Urothelium cell line (cell line): ENCODE measurements at places on chromosomes 2 and 18.
A peak's percentile ranks its signal among the peaks of the same experiment; 100 is the strongest.

GRCh38 chr2:185643434-185643833 is 95.2 kb upstream of the FSIP2 start:
- DNase-seq: no peak

- peak; percentile 4 for DNase-seq
Measured at GRCh38 chr18:70499218-70499691, 210.4 kb downstream of the SOCS6 start.

- no peak for DNase-seq
Measured at GRCh38 chr2:205932861-205933260, 153.1 kb downstream of the INO80D start.

GRCh38 chr2:236738030-236738429 is 168.4 kb downstream of the ACKR3 start:
- no peak for DNase-seq

DNA sequence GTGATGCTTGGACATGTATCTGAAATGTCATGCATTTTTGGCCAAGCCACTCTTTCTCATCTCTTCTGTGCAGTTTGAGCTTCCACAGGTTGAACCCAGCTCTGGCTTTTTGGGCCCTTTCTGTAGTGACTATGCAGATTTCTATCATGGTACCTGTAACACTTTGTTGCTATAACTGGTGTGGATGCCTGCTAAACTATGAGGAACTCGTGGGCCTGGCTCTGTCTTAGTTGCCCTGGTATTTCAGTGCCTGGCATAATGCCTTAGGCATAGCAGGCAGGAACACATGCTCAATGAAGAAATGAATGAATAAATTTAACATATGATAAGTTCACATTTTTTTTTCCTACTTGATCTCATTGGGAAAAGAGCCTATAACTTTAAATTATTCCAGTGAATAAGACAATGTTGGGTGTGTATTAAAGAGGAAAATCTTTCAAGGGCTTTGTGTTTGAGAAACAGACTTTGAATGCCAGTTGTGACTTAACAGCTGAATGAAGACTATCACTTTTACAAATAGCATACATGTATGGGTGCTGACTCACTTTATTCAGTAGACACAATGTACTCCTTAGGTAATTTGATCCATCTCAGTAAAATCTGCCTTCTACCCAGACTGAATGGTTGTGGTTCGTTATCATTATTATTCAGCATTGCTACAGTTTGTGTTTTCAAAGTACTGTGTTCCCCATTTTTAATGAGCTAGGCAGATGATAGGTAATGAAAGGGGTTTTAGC is 86.4 kb upstream of the MAP4K3 start:
- DNase-seq: peak; percentile 80

DNA sequence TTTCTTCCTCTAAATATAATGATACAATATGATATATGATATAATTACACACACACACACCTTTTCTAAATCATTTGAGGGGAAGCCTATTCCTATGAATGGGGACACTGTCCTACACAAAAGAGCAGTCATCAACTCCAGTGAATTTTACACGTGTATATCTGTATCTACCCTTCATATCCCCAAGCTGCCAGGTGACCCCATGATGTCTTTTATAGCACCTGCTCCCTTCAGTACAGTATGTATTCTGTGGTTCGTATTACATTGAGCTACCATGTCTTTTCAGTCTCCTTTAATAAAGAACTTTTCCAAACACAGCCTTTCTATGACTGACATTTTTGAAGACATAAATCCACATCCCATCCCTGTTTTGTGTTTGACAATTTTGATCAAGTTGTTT is 19.0 kb downstream of the TBC1D8 start:
- DNase-seq: no peak

DNA sequence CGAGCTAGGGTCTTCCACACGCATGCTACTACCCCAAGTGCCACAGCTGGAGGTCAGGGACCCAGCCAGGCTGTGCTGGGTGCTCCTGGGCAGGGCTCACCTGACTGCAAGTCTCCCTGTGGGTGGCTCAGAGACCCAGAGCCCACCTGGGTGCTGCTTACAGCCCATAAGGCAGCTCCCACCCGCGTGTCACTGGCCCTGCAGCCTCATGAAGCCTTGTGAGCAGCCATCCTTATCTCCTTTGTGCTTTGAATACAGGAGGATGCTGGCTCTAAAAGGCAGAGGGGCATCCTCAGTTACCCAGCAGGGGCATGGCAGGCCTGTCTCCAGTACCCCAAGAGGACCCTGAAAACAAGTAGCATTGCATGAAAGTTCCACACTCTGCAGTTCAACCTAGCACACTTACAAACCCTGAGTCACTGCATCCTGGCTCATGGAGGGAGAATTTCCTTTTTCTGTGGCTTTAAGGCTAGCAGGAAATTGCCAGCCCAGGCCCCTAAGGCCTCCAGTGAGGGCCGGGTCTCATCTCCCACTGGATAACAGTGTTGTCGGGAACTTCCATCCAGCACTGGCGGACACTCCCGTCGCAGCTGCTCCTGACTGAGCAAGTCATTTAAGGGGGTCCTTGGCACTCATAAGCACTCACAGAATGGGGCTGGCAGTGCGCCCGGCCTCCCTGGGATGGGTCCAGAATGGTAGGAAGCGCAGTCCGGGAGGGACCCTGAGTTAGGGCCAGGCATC is 137.1 kb downstream of the RPIA start:
- DNase-seq: no peak

- no peak for DNase-seq
Measured at GRCh38 chr2:10316336-10316735, 13.6 kb downstream of the HPCAL1 start.

- DNase-seq: no peak
Measured at GRCh38 chr2:239700686-239701345, 300.0 kb upstream of the HDAC4 start.

- no peak for DNase-seq
Measured at GRCh38 chr18:77138270-77138669, 5.7 kb upstream of the MBP start.

DNA sequence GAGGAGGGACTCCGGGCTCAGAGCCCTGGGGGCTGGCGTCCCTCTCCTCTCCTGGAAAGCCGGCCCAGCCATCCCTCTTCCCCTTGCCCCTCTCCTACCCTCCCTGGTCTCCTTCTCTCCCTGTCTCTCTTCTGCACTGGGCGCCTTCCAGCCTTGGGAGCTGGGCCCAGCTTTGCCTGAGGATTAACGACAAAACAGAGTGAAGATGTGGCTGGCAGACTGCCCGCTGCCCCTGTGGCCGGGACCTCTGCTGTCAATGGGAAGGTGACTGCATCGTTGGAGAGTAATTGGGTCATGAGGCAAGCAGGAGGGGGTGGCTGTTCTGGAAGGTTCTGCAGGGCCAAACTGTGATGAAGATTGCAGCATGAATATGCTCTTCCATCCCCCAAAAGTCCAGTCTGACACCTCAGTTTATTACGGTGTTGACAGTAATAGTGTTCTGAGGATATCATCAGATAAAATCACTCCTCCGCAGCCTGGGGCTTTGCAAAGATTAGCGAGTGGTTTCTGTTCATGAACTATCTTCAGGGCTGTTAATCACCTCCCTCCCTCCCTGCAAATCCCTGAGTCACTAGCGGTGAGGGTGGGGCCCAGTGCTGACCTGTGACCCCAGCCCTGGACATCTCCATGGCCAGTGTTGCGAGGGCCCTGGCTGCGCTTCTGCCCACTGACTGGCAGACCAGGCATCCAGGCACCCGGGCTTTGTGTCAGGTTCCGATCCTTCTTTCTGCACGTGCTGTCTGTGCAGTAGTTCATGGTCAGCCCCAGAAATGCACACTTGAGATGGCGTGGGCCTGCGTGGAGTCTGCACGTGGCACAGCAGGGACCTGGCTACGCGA is 23.0 kb downstream of the RTP5 start:
- no peak for DNase-seq

- DNase-seq: no peak
Measured at GRCh38 chr2:30899516-30900054, 92.3 kb upstream of the CAPN13 start.

DNA sequence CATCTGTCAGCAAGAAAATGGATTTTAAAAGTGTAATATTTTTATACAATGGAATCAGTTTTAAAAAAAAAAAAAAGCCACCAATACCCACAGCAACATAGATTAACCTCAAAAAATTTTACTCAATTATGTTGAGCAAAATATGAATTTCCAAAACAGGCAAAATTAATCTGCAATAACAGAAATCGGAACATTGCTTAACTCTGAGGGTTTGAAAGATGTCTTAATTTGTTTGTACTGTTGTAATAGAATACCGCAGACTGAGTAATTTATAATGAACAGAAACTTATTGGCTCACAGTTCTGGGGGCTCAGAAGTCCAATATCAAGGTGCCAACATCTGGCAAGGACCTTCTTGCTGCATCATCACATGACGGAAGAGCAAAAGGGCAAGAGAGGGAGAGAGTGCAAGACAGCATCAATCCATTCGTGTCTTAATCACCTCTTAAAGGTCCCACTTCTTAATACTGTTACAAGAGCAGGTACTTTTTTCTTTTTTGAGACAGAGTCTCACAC is 31.8 kb upstream of the TNFAIP6 start:
- no peak for DNase-seq

DNA sequence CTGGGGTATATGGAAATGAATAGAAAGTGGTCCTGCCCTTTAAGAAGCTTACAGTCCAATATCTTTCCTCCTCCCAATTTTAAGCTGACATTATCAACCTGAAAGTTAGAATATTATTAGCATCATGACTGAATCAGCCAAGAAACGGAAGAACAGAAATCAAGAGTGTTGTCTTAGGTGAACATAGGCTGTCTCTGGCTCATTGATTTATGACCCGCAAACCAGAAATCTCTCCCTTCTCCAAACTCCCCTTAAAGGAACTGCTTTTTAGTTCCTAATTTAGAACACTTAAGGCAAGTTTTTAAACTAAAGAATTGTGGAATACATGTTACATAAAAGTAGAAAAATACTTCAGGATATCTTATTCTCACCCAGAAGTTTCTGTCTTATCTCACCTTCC is 62.7 kb downstream of the MYO3B start:
- no peak for DNase-seq

DNA sequence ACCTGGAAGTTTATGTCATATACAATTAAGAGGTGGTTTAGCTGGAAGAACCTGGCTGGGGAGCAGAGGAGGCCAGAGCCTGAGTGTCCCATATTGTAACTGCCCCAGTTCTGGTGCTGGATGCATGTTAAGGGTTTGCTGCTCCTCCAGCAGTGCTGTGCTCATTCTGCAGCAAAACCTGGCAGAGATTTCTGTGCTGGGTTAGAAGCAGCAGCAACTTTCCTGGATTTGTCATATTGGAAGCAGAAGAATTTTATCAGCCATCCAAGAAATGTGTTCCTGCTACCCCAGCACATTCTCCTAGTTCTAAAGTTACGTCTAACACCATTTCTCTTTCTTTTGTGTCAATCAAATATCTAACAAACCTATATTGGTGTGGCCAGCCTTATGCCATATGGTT is 284.1 kb downstream of the TDRD15 start:
- no peak for DNase-seq

DNA sequence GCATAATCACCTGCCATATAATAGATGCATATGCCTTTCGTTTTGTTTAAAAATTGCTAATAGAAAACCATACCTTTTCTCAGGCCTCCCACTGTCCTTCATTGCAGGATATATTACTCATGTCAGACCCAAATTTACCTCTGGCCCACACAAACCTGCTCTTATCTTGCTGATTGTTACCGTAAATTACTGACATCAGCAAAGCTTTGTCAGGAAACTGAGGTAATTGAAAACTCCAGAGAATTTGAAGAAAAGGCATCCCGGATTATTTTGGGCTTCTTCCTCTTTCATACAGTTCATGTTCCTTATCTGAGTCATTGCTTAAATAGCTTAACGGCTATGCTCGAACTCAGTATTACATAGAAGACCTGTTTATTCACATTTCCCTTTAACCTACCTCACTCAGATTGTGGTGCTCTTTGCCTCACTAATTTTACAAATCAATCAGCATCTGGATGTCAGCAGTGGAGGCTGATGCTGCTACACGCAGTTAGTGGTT is 145.7 kb downstream of the ZEB2 start:
- no peak for DNase-seq

GRCh38 chr2:157572725-157573124 is 55.9 kb downstream of the ACVR1C start:
- DNase-seq: peak; percentile 27

- no peak for DNase-seq
Measured at GRCh38 chr2:118968042-118968441, 26.0 kb downstream of the MARCO start.

- DNase-seq: no peak
Measured at GRCh38 chr2:15253835-15254286, 307.3 kb downstream of the NBAS start.

- no peak for DNase-seq
Measured at GRCh38 chr2:172811027-172811426, 75.4 kb downstream of the RAPGEF4 start.

- no peak for DNase-seq
Measured at GRCh38 chr2:85611217-85611704, 605 bp downstream of the C2orf68 start.

GRCh38 chr2:176794392-176794791 is 418.2 kb upstream of the HNRNPA3 start:
- DNase-seq: no peak

DNA sequence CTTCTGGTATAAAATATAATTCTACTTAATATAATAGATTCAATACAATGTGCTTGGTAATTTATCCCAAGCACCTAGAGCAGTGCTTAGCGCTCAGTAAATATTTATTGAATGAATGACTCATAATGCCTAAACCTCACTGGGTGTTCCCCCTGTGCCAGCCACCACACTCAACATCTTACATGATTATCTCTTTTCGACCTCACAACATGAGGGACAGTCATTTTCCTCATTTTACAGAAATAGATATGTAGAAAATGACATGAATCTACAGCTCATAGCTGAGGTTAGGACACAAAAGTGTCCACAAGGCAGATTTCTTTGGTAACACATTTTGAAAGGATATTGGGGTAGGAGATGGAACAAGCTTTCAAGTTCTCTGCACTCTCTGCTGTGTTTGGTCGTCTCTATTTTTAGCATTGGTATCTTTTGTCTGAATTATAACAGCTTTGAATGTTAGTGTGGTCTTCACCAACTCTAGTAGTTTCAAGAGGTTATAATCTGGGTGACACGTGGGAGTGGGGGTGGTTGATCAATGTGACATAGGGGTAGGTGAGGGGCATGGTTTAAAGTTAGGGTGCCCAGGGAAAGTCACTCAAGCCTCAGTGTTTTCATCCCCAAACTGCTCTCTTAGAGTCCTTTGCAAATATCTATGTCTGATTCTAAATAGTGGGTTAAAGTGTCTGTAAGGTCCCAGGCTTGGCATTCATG is 9.8 kb downstream of the MYOM1 start:
- DNase-seq: no peak

- no peak for DNase-seq
Measured at GRCh38 chr2:102677244-102678215, 58.2 kb downstream of the SLC9A2 start.

DNA sequence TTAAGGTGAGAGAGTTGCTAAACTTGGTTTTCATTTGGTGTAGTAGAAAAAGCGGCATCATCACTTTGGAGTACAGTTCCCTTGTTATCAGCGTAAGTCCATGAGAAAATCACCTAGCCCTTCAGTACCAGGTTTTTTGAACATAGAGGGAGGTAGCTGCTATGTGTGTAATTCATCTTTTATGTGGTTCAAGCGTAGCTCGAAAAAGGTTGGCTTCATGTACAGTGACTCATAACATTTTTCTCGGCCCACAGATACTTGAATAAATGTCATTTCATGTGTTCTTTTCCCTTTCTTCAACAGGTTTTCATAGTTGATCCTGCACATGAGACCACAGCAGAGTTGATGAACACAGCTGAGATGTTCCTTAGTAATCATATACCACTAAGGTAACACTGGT is 43.6 kb downstream of the UGGT1 start:
- no peak for DNase-seq

- no peak for DNase-seq
Measured at GRCh38 chr2:173881886-173882285, 83.3 kb downstream of the SP3 start.
